ENCODE measurements at places on chromosomes 2 and 18.
A peak's percentile ranks its signal among the peaks of the same experiment; 100 is the strongest.

GRCh38 chr2:101435001-101435862, 39.7 kb downstream of the RFX8 start:
- no peak for DNase-seq

DNA sequence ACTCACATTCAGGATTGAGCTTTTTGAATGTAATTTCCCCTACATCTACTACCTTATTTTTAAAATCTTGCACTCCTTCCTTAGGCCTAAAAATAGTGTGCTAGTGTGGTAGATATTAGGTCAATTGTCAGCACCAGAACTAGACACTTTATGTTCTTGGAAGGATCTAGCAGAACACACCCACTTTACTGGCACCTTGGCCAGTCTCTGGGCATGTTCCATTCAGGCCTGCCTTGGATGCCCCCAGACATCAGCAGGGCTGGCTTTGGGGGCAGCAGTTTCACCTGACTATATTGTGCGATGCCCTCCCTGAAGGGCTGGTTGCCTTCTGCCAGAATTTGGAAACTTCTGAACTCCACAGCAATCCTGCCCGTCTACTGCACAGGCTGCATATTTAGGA, 15.3 kb upstream of the NFE2L2 start:
- no peak for DNase-seq

DNA sequence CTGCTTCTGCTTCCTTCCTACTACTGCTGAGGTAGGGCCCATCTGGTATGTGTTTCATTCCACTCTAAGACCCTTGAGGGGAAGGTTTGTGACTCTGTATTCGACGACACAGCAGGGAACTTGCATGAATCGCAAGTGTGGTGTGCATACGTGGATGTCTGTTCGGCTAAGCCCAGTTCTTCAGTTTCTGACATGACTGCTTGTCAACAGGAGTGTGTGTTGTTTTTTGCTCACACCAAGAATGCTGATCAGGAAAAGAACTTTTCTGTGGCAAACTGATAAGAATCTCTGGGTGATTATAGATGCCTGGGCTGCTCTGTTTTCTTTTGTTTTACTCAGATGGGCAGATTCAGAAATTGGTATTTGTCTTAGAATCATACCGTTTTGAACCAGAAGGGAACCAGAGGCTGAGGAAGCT, 22.0 kb downstream of the TNFRSF11A start:
- no peak for DNase-seq

- DNase-seq = no peak
Measured at GRCh38 chr18:59022167-59022945, 117.3 kb upstream of the SEC11C start.

GRCh38 chr2:85085563-85085962, 47.6 kb upstream of the TCF7L1 start:
- no peak for DNase-seq

GRCh38 chr2:1024981-1025380, 74.3 kb downstream of the SNTG2 start:
- no peak for DNase-seq

DNA sequence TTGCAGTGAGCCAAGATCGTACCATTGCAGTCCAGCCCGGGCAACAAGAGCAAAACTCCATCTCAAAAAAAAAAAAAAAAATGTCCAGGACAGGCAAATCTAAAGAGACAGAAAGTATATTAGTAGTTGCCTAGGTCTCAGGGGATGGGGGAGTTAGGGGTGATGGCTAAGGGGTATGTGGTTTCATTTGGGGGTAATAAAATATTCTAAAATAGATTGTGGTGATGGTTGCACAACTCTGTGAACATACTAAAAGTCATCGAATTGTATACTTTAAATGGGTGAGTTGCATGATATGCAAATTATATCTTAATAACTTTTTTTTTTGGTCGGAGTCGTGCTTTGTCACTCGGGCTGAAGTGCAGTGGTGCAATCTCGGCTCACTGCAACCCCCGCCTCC, 34.2 kb upstream of the ACTR2 start:
- DNase-seq = no peak

GRCh38 chr18:36155851-36156757, 26.4 kb downstream of the ELP2 start:
- no peak for DNase-seq

GRCh38 chr2:34419856-34420255, 820.8 kb upstream of the FAM98A start:
- DNase-seq = no peak

DNA sequence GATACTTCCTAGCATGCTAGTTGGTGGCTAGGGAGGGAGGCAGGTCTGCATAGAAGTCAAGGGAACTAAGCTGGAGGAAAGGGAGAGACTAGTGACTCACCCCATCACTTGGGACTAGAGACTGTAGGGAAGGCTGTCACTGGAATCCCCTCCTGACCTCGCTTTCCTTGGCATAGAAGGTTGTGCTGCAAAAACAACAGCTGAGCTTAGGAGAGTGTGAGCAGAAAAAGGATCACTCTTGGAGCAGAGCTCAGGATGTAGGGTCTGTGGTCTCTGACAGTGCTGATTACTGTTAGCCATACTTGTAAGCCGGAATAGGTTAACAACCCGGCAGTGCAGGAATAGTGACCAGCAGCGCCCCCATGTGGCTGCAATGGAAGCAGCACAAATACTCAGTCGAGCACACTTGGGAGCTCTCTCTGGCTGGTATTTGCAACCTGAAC, 66.9 kb upstream of the SMAD2 start:
- no peak for DNase-seq

GRCh38 chr2:176206682-176207081, 18.2 kb downstream of the HOXD1 start:
- DNase-seq = no peak

DNA sequence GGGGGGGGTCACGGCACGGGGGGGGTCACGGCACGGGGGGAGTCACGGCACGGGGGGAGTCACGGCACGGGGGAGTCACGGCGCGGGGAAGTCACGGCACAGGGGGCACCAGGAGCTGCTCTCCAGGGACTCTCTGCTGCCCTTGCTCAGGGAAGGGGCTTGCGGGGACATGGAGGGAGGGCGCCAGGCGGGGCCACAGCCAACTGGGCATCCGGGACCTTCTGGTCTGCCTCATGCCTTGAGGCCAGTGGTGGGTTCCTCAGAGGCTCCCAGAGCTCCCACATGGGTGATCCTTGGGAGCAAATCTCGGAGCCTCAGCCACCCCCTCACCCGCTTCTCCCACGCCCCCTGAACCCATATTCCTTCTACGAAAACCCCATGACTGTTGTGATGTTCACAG, 55.8 kb upstream of the TMEM18 start:
- DNase-seq = no peak

DNA sequence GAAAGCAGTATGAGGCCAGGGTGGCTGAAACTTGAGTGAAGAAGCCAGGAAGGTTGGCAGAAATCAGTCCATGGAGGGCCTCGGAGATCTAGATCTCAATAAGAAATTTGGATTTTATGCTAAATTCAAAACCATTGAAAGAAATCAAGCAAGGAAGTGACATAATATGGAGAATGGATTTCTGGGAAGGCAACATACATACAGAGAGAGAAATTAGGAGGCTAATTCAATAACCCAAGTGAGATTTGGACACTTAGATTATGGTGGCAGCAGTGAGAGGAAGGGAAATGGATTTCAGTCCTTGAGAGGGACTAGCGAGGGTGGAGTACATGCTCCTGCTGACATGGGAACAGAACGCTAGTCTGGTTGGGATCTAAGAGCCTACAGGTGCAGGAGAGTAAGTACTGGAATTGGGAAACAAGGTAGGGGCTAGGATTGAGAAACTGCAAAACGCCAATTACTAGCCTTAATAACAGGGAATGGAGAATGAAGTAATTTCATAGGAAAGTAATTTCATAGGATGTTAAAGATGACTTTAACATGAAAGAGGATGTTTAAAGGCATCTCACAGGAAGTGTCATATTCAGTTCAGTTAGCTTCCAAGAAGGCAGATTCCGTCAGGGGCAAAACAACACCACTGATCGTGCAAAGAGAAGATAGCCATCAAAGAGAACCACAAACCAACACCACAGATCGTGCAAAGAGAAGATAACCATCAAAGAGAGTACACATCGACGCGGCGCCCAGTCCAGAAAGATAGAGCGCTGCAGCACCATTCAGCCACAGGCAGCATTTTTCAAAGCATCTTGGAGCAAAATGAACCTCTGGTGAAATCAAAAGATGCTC, 27.2 kb downstream of the CDKL4 start:
- no peak for DNase-seq

DNA sequence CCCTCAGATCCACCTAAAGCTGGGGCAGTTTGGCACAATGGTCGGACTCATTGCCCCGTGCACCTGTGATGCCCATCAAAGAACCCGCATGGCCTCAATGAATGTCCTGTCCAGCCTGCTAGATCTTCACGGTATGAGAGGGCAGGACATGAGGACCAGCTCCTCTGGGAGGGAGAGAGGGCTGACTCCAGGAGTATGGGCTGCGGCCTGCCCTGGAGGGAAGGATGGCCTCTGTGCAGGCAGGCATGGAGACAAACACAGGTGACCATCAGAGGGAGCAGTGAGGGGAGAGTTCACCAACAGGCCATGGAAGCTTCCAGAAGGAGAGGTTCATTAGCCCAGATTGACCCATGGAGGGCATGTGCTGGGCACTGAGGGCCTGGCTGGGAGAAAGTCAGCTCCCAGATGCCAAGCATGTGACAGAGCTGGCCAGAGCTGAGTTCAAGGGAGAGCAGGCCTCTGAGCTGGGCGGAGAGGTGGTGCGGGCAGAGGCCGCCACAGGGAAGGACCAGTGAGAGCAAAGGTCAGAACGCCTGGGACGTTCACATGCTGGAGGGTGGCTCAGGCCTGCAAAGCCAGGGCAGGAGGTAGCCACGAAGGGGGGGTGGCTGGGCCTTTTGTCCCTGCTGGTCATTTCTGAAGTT, 36.2 kb downstream of the HJURP start:
- DNase-seq = no peak

DNA sequence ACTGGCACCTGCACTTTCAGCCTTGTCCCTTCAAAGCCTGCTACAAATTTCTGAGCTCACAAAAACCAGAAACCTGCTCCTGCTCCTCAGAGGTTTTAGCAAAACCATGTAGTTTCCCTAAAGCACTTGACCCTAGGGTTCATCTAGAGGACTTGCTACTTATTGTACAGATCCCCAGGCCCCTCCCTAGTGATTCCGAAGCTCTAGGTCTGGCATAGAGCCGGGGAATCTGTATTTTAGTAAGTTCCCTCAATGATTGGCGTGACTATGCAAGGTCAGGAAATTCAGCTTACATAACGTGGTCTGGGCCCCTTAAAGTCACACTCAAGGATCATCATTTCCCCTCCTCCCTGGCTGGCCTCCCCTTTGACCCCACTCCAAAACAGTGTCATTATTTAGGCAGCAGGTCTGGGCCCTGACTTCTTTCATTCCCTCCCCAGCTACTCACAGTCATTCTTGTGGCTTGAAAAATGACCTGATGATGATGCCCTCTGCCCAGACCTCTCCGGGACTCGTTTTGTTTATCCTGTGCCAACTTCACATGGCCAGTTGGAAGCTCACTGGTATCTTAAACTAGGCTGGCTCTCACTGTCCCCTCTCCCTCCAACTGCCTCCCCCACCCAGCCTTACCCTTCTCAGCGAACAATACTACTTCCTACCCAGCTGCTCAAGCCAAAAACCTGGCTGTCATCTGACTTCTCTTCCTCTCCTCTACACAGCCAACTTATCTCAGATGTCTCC, 36.0 kb downstream of the WDFY1 start:
- no peak for DNase-seq

DNA sequence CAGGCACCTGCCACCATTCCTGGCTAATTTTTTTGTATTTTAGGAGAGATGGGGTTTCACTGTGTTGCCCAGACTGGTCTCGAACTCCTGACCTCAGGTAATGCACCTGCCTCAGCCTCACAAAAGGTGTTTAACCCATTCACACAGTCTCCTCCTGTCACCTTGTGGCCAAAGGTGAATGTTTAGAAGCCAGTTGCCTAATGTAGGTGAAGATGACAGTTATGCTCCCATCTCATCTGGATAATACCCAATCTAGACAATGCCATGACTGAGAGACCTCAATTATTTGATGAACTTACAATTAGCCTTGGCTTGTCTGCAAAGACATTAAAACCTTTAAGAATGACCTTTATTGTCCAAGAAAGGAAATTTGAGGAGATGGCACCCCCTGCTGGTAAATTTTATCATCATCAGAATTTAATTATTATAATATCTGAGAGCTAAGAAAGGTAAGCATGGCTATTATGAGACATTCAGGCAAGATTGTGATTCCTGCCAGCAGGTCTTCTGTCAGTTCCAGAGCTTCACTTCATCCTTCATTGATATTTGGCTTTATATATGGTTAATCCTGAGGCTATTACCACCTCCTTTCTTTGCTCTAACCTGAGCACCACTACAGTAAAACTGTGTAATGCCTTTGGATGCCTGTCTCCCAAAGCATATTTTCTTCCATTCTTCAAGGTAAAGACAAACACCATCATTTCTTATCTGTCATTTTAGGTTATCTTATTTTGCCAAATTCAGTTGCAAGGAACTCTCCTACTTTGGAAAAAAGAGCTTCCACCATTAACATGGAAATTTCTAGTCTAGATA, 117.6 kb downstream of the FAM124B start:
- DNase-seq = no peak

DNA sequence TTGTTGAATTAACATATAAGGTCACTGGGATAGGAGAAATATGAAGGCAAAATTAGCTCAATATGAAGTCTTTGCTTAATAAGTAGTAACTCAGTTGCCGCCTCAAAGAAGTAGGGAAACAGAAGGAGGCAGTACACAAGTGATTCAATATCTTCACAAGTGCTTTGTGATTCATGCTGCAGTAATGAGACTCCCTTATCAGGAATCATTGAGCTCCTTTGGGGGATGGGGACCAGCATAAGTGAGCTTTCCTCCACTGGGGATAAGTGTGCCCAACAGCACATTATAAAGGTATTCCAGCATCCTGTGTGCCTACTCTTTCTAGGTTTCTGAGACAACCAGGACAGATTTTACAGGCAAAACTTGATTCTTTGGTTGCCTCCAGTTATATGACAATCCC, 323.4 kb upstream of the UBE2E3 start:
- no peak for DNase-seq

- no peak for DNase-seq
Measured at GRCh38 chr2:157158111-157158510, 99.4 kb upstream of the GALNT5 start.

DNA sequence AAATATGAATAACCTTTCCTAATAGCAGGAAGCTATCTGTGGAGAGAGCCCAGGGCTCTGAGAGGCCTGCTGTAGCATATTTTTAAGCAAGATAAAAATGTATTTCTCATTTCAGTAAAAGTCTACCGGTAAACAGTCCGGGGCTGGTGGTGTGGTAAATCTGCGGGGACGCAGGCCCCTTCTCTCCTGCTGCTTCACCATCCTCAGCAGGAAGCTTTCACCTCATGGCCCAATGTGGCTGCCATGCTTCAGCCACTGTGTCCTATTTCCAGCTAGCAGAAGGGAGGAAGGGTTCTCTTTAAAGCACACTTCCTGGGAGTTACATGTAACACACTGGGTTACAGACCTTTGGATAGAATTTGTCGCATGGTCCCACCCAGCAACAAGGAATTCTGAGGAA, 79.5 kb upstream of the ODC1 start:
- DNase-seq = peak; percentile 24

DNA sequence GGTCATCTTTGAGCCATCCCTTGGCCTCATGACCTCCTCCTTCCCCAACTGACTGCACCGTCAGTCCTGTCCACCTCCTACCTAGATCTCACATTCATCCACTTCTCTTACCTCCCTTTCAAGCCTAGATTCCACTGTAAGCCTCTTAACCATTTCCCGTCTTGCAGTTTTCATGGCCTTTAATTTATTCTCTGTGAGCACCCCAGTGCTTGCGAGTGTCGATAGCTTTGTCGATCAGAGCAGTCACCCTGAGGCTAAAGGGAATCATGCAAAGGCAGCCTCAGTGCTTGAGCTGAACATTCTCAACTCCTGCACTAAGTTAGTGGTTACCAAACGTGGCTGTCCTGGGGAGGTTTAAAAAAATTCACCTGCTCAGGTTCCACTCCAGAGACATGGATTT, 14.7 kb downstream of the ARHGAP25 start:
- no peak for DNase-seq
